ENCODE measurements at places on chromosomes 7 and 10. TPM values are rescaled to one million over a fixed set of nuclear protein-coding genes. Genes with fewer than 3 reads are reported as not detected.

DNA sequence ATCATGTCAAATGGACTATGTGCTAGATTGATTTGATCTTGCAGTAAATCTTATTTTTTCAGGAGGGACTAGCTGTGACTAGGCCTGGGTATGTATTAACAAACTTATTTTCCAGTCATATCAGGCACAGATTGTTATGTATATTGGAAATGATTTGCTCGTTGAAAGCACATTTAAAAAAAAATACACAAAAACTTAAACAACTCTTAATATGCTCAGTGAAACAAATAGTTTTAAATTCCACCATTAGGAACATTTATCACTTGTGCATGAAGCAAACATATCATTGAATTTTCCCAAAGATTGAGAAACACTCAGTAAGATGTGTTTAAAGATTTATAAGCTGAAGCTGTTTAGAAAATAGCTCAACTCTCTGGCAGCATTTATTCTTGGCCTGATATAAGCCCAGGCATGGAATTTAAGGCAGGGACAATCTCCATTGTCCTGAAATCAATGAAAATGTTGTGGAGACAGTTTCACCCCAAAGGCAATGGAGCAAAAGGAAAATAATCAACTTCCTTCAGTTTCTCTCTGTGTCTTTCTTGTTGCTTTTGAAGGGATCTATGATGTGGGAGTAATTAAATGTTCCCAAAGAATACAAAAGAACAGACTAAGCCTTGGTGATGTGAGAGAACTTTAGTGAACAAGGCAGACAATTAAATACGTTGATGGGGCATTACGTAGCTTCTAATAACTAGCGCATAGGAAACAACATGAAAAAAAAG, 250.3 kb downstream of the GPR37 start:
- DNase-seq, result no peak

- DNase-seq, result no peak
Measured at GRCh38 chr7:109901926-109902325, 1189.0 kb upstream of the LRRN3 start.

DNA sequence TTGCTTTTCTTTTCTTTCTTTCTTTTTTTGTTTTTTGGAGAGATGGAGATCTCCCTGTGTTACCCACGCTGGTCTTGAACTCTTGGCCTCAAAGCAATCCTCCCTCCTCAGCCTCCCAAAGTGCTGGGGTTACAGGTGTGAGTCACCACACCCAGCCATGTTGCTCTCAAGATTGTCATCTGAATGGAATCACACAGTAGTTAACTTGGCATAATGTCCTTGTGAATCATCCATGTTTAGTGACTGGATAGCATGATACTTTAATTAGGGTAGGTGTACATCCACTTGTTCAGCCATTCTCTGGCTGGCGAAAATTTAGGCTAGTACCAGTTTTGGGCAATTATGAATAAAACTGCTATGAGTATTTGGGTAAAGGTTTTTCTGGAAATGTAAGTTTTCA, 15.4 kb upstream of the GRB10 start:
- DNase-seq, result no peak

DNA sequence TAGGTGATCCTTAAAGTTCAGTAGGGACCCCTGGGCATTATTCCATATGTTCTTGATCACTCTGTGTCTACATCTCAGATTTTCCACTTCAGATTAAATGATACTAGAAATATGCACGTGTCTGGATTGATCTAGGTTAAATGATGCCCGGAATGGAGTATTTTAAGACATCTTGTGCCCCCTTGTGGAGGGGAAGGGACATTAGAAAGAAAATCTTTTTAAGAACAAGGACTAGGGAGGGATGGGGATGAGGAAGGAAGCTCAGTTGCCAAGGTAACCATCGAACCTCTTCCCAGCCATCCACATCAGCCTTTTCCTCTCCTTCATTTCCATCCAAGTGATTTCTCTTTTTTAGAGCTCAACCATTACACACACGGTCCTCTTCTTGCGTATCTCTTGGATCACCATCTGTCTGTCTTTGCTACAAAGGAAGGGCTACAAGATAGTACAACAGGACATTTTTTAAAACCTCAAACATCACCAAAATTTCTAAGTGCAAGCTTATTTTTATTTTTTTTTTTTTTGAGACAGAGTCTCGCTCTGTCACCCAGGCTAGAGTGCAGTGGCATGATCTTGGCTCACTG, 40.5 kb downstream of the PRSS2 start:
- DNase-seq, result no peak

DNA sequence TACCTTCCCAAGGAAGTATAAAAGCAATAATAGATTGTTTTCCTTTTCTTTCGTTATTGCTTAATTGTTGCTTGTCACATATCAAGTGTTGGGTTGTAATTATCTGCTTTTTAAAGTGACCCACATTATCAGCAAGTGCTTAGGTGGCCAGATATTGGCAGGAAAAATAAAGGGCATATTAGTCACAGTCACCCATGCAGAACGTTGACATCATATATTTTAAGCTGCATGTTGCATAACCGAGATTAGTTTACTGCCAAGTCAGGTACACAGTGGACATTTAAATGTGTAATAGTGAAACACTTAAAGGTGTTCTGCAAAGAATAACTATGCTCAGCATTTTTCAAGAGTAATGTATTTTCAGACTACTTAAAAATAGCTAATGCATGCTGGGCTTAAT, 11.4 kb downstream of the NEBL start:
- DNase-seq, result no peak

- DNase-seq, result no peak
Measured at GRCh38 chr7:118473271-118473670, 248.8 kb downstream of the ANKRD7 start.

GRCh38 chr10:95193944-95194343, at the start of gene ACSM6:
ACSM6 (plus strand) TSS chr10:95194238; CDS start chr10:95194486, 248 bp downstream.
- DNase-seq, result no peak

GRCh38 chr10:123031124-123031523, 22.3 kb downstream of the ACADSB start:
- no peak for DNase-seq

- DNase-seq, result no peak
Measured at GRCh38 chr7:78018641-78019446, 220.3 kb downstream of the PHTF2 start.

GRCh38 chr10:10794046-10794445, 223.6 kb upstream of the CELF2 start:
- DNase-seq, result no peak

- no peak for DNase-seq
Measured at GRCh38 chr10:112352044-112352443, 21.9 kb upstream of the ACSL5 start.

DNA sequence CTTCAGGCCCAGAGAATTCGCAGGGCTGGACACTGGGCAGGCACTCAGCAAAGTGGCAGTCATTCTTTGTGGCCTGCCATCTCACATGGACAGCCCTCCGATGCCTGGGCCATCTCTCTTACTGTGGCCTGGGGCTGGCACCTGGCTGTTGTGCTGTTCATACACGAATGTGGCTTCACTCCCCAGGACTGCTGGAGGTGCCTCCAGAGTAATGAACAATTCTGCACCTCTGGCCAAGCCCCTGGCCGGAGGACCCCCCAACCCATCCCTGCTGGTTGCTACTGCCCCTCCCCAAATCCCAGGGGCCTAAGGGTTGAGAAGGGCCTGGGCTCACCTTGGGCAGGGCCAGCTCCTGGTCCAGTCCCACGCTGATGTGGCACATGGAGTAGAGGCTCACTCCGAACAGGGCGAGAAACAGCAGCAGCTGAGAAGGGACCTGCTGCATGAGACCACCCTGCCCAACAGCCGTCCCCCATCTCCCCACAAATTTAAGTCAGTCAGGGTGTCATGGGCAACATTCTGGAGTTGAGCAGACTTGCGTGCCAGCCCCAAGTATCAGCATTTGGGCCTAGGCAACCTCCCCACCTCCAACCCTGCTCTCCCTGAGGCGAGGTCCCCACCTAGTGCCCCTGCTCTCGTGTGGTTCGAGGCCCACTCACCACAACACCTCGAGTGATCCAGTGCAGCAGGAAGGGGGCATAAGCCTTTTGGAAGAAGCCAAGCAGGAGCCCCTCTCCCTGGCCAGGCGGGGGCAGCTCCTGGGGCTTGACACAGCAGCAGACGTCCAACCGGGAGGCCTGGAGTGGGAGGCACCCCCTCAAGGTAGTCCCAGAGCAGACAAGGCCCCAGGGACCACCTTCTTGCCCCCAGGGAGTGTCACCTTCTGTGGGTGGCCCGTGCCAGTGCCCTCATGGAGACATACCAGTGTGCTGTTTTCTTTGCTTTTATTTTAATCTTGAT, 9.4 kb downstream of the NPC1L1 start:
- DNase-seq, result peak; percentile 87

DNA sequence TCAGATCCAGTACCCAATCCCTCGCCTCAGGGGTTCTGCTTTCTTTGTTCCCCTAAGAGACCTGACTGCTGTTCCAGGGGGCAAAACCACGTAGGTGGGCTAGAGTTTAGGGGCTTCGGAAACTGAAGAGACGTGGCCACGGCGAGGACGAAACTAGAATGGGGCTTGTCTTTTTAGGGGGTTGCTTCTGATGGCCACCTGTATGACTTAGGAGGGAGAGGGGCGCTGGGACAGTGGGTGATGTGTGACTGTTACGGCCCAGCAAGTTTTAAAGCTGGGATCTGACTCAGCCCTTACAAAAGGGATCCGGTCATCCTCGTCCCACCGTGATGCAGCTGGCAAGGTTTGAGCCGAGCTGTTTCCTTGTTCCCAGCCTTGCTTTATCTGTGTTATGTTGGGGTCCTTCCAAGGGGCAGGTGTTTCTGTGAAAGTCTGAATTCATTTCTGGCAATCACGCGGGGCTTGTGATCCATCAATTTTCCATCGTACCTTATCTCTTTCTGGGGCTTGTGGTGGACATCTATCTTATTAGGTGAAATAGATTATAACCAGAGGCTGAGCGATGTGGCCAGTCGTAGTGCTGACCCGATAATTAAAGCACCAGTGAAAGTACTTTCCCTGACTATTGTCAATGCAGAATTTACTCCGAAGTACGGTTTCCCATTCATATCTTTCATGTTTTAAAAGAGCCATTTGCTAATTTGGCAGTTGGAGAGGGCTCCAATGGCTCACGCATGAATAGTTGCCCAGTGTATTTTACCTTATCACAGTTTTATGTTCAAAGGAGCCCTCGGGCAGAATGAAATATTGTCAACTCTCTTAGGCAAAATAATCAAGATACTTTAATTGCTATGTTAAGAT, 830 bp downstream of the MET start:
- no peak for DNase-seq

GRCh38 chr7:114931656-114932011, 9.7 kb downstream of the MDFIC start:
- DNase-seq, result no peak

- DNase-seq, result no peak
Measured at GRCh38 chr10:61784354-61785133, 117.0 kb upstream of the ARID5B start.

DNA sequence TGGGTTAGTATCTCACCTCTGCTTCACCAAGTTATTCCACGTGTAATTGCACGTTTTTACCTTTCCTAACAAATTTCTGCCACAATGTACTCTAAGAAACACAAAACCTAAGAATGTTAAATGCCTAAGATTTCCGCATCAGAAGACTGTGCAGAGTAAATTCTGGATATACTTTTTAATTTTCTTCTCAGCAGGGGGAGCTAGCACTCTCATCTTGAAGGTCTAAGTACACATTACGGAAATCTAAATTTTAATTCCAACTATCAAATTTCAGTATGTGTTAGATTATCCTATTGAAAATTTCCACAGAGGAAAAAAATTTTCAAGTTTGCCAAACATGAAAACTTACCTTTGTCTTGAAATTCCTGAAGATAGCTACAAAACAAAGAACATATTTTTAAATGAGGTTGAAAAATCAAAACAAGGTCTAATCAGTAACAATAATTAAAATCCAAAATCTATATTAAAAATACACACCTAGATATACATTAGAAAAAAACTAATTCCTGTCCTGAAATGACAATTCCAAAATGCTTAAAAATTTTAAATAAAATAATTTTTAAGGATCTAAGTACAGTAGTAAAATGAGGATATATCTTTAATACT, 10.5 kb downstream of the SKAP2 start:
- no peak for DNase-seq

- no peak for DNase-seq
Measured at GRCh38 chr10:35447693-35448407, 111.5 kb downstream of the CCNY start.

DNA sequence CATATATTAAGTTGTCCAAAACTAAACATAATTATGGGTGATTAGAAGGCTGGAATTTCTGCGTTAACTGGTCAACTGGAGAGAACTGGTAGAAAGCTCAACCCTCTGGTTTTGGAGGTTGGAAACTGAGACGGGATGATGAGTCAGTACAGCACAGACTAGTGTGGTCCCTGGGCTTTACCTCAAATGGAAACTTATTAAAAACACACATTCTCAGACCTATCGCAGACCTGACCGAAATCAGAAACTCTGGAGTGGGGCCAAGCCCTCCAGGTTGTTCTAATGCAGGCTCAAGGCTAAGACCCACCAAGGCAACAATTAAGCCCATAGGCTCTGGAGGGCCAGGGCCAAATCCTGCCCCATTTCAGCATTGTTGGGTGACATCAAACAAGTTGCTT, 136.9 kb downstream of the KCNMA1 start:
- no peak for DNase-seq

GRCh38 chr7:152871005-152871677, 111.6 kb downstream of the ACTR3B start:
- DNase-seq, result peak; percentile 80

- no peak for DNase-seq
Measured at GRCh38 chr7:78779788-78780187, 673.7 kb downstream of the MAGI2 start.

DNA sequence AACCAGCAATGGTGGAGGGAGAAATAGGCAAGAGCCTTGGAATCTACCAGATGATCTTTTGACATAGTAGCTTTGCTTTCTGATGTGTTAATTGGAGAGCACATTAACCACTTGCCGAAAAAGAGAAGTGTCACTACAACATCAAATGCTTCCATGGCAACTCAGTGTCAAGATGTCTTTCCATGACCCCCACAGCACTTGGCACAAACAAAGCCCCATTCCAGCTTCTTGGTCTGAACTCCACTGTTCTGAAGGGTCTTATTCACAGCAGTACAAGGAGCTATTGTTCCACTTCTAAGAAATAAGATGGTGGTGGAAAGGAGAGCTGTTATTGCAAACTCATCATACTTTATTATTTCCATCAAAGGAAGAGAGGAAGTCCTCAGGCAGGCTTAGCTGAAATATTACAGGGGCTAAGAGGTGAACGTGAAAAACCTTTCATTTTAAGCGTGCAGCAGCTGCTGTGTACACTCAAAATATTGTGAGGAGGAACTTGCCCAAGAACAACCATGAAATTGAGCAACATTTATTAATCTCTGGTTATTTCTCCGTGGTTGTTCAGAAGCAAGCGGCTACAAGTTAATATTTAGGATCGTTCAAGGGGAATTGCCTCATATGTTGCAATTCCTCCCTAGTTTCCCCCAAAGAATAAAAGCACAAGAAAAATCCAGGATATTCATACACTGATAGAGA, 354.8 kb upstream of the CELF2 start:
- DNase-seq, result no peak

Gene IDI2
- total RNA-seq, result not detected

Gene BRAF
- total RNA-seq, result 34.7 TPM

Gene CYP3A5
- total RNA-seq, result 96.8 TPM

Gene LIPF
- not detected for total RNA-seq

Gene CPA1
- 4.0 TPM for total RNA-seq

Gene CCL24
- total RNA-seq, result not detected

Gene CNNM1
- total RNA-seq, result 0.61 TPM

Gene SOSTDC1
- not detected for total RNA-seq

Gene AP3M1
- total RNA-seq, result 34.1 TPM

Gene CARD11
- total RNA-seq, result 0.42 TPM

Gene CDNF
- 1.4 TPM for total RNA-seq

Gene CPXM2
- 17.9 TPM for total RNA-seq

Gene NEBL
- 0.80 TPM for total RNA-seq

Gene ITGB8
- total RNA-seq, result 6.1 TPM

Gene PGAM2
- total RNA-seq, result not detected

Gene MYPN
- total RNA-seq, result not detected

Gene STAG3
- total RNA-seq, result 0.45 TPM

Data from mesenteric fat pad (tissue), 1 donor.